ENCODE measurements at places on chromosomes 6 and 20.

- no peak for DNase-seq
Observed at GRCh38 chr6:51541847-51542246, 545.6 kb downstream of the PKHD1 start.

GRCh38 chr6:25428758-25429317, 149.7 kb downstream of the CARMIL1 start:
- no peak for DNase-seq

GRCh38 chr6:152089992-152090391, 282.5 kb downstream of the ESR1 start:
- no peak for DNase-seq

DNA sequence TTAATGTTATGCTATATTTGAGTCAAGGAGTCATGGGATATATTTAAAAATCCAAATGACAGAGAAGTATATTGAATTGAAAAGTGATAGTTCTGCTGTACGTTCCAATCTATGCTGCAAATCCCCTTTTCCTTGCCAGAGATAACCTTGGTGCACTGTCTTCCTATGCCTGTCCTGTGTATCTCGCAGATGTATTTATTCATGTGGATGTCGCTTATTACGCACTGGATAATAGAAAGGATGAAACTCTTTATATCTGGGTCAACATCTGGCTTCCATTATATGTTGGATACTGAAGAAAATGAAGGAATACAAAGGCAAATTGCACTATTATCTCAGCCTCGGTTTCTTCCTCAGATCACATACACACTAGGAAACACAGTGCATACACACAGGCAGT, 331.3 kb downstream of the BCKDHB start:
- DNase-seq, result no peak

DNA sequence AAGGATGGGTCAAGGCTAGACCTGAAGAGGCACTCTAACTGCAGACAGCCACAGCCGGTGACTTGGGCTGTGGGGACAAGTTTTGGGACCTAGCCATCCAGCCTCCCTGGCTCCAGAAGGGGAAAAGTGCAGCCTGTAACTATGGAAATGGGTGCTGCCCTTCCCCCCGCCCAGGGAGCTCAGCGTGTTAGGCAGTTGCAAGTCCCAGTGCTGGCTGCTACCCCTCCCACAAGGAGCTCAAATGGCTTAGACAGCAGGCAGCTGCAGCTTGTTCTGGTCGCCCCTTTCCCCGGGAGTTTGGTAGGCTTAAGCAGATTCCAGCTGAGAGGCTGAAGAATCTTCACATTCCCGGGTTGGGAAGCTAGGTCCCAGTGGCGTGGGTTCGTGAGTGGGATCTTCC, 162.6 kb downstream of the FAM83B start:
- DNase-seq, result no peak

- no peak for DNase-seq
Observed at GRCh38 chr6:45477790-45478189, 100.1 kb upstream of the SUPT3H start.

- no peak for DNase-seq
Observed at GRCh38 chr6:33654831-33655554, 33.9 kb downstream of the ITPR3 start.

DNA sequence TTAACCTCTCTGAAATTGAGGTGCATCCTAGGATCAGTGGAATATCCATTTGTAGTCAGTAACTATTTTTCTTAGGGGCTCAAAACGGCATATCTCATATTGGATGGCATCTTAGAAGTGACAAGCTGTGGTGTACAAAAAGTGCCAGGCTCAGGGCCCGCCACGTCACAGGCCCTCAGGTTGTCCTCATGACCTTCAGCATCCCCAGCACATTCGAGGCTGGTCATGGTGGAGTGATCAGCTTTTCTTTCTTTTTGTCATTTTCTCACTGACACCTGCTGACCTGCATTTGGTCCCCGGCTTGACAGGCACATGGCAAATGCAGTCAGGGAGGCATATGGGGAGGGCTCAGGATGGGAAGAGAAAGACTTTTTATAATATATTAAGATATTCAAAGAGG, 7.1 kb upstream of the E2F1 start:
- DNase-seq, result no peak

GRCh38 chr6:166939345-166939744, 17.0 kb downstream of the RNASET2 start:
- DNase-seq, result no peak

- DNase-seq, result peak; percentile 84
Observed at GRCh38 chr6:89371849-89372505, 19.5 kb upstream of the UBE2J1 start.

Data from activated CD4-positive, alpha-beta T cell treated with anti-CD3 and anti-CD28 coated beads, Interleukin-2, amount 50 U/mL, for 48 hours (primary cell).